ENCODE measurements at places on chromosomes 2 and 18.
A peak's percentile ranks its signal among the peaks of the same experiment; 100 is the strongest.

DNA sequence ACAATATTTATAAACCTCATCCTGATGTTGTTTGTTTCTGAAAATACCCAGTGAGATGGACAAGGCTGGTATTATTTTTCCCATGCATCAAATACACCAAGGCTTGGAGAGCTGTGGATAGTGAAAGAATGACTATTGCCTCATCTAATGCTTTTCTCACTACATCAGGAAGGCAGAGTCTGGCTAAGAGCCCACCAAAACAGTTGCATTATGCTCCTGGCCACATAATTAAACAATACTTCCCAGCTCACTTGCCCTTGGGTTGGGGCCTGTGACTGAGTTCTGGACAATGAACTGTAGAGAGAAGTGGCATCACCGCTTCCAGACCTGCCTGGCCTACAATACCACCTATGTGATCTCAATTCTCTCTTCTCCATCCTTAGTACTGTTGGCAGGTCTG, 46.4 kb upstream of the REEP1 start:
- DNase-seq = peak; percentile 15

GRCh38 chr18:6722690-6723089, 6.8 kb upstream of the ARHGAP28 start:
- no peak for DNase-seq

- no peak for DNase-seq
Observed at GRCh38 chr2:36516136-36516870, 81.7 kb downstream of the FEZ2 start.

DNA sequence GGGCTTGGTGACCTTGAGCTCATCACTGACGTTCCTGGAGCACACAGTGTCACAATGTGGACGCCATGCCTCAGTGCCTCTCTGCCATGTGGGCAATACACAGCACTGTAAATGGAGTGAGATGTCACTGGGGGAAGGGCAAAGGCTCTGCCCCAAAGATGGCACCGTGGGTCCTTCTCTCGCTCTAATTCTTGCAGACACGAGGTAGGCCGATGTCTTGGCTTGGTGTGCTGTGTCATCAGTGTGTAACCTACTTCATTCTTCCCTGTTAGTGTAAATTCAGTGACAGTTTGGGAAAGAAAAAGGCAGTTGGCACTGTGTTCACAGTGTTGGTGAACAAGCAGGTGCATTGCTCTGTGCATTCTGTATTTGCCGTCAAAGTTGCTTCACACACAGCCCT, 309.3 kb upstream of the MYT1L start:
- DNase-seq = no peak

DNA sequence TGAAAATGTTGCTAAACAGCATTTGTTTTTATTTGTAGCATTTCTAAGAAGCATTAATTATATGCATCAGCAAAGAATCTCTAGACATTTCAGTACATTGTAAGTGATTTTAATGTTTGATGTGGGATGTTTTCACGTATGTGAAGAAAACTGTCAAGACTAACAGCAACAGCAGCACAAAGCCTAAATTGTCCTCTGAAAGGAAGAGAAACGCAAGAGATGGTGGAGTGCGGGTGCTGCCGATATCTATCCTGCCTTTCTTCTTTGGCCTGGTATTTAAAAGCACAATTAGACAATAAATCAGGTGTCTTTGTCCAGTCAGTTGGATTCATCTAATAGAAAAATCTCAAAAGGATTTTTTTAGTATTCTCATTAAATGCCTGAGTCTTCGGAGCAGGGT, 3.1 kb downstream of the TWIST2 start:
- no peak for DNase-seq

- no peak for DNase-seq
Observed at GRCh38 chr2:25700221-25700660, 26.9 kb upstream of the DTNB start.

GRCh38 chr2:126826491-126826890, 72.2 kb upstream of the TEX51 start:
- DNase-seq = no peak

DNA sequence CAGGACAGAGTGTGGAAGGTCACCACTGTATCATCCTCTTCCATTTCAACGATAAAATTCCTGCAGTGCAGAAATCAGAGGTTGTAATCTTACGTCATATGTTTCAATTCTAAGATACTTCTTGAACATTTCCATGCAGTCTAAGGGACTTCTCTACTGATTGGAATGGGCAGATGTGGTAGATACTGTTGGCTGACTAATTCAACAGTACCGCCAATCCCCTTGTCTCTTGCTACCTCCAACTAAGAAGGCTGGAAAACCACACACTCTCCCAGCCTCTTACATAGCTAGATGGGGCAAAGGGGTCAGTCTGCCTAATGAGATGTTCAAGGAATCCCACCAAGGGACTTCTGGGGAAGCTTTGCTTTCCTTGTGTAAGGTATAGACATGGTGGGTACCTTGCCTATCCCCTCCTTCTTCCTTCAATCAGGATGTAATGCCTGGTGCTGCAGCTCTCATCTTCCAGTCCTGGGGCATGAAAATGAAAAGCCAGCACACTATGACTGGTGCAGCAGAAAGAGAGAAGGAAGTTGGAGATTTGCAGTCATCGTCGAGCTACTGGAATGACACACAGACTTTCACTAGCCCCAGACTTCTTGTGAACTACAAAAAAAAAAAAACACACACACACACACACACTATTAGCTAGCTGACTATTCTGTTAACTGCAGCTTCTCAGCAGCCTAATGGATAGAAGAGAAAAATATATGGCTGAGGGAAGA, 84.1 kb downstream of the ALPK2 start:
- no peak for DNase-seq

DNA sequence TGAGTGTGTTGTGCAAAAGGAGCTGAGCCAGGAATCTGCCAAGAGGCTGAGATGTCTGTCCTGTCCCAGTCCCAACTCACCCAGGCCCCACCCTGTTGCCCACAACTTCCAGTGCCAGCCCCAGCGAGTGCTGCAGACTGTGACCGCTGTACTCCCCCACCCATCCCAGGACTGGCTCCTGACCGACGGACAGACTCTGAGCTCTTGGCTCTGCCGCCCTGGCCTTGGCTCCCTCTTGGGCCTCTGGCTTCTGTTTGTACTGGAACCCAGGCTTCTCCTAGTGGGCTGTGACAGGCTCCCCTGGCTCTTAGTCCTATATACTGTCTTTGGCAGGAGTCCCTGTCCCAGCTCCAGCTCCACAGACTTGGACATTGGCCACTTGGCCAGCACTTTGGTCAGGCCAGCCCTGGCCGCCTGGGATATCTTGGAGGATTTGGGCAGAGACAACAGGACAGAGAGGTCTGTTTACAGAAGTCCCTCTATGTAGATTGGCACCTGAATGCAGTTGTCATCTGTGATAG, 41.1 kb downstream of the ACOXL start:
- DNase-seq = no peak

GRCh38 chr2:113201496-113202304, 27.9 kb downstream of the PSD4 start:
- DNase-seq = no peak

GRCh38 chr18:10057894-10058791, 144.3 kb downstream of the VAPA start:
- no peak for DNase-seq

DNA sequence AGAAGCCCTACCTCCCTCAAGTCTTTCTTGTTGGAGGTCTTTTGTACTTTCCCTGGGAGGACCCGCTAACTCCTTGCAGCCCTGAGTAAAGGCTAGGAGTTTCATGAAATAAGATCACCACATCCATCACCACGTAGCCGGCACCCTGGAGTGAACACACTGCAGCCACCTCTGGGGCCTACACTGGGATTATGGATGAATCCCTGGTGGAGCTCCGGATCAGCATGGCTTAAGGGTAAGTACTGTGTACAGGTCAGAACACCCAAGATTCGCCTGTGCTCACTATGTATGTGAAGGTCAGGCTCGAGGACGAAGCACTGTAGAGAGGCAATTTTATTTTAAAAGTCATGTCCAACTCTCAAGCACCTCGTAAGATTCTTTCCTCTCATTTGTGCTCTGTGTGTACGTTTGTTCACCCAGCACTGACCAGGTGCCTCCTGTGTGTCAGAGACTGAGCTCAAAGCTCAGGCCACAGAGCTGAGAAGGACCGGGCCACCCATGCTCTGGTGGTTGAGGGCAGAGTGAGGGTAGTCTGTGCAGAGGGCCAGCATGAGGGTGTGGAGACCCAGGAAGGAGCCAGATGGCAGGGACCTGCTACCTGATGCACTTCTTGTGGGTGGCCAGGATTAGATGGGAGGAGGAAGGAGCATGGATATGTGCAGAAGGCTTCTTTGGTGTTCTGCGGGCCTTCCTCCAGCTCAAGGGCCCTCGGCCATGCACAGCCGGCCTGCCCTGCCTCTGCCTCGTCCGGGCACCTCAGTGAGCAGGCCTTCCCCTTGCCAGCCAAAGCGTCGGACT, 66.7 kb upstream of the TFCP2L1 start:
- DNase-seq = no peak

DNA sequence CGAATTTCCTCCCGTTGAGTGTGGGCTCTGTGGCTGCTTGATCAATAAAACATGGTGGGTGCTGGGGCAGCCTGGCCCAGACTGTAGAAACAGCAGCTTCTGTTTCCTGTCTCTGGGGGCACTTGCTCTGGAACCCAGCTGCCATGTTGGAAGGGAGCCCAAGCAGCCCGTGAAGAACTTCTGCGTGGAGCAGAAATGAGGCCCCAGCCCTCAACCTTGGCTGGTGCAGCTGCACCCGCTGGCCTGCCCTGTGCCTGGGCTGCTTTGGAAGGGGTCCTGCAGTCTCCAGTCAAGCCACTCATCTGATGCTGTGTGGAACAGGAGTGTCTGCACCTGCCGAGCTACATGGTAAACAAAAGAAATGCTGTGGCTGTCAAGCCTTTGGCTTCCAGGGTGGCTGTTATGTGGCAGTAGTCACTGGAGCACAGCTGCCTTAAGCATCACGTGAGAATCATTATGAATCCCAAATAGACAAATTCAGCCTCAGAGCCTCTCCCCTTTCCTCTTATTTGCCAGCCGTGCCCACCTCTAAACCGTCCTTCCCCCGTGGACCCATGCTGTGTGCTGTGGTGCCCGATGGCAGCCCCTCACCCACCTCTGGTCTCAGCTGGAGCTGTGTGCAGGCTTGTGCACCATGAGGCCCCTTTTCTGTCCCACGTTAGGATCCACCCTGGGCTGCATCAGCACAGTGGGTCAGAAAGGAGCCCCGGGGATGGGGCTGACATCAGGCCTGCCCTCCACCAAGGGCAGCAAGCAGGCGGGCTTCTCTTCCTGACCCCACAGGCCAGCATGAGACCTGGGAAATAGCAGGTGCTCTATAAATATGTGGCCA, 134.0 kb upstream of the HDAC4 start:
- no peak for DNase-seq

DNA sequence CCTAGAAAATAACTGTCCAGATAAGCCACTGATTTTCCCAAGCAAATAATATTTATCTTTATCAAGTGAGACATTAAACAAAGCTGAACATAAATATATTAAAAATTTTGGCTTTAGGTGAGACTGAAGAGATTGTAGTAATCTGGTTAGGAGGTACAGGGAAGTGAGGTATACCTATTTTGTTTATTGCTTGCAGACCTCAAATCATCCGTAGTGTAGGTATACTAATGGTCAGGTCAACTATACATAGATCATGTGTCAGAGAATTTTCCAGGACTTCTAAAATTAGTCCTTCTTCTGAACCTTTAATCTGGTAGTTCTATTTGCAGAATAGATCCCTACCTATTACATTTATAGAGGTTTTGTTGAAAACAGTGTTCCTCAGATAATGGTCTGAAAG, 41.5 kb downstream of the SP140 start:
- DNase-seq = no peak

DNA sequence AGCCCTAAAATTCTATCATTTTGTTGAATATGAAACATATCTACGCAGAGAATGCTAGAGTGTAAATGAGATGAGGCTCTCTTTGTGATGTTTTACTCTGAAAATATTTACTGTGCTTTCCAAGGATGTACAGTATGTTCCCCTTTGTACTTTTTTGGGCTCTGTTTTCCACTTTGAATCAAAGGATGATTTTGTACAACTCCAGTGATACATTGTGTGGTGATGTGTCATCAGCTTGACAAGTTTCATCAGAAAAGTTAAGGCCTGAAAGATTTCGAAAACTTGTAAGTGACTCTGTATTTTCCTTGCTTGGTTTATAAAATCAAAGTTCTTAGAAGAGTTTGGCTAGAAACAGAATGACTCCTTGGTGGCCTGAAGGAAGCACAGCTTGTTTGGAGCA, 206.3 kb downstream of the LTBP1 start:
- no peak for DNase-seq

DNA sequence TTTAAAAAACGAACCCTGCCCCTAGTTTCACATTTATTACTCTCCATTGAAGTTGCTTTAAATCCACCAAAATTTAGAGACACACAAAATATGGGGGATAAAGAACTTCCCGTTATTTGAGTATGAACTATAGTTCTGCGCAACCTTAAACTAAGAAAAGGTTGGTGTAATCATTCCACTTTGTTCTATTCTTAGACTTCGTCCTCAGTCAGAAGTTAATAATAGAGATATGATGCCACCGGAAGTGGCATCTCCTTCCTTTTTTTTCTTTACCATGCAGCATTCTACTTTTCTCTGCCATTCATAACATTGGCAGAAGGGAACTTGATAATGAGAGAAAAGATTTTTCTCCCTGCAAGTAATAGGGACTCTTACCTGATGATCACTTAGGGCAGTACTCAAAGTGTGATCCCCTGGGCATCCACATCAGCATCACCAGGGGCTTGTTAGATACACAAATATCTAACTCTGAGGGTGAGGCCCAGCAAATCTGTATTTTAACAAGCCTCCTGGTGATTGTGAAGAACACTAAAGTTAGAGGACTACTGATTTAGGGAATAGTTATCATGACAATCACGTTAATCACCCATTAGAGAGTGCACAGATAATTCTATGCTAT, 147.7 kb upstream of the DTNA start:
- DNase-seq = no peak

GRCh38 chr2:179455172-179455524, 190.5 kb upstream of the SESTD1 start:
- DNase-seq = no peak

DNA sequence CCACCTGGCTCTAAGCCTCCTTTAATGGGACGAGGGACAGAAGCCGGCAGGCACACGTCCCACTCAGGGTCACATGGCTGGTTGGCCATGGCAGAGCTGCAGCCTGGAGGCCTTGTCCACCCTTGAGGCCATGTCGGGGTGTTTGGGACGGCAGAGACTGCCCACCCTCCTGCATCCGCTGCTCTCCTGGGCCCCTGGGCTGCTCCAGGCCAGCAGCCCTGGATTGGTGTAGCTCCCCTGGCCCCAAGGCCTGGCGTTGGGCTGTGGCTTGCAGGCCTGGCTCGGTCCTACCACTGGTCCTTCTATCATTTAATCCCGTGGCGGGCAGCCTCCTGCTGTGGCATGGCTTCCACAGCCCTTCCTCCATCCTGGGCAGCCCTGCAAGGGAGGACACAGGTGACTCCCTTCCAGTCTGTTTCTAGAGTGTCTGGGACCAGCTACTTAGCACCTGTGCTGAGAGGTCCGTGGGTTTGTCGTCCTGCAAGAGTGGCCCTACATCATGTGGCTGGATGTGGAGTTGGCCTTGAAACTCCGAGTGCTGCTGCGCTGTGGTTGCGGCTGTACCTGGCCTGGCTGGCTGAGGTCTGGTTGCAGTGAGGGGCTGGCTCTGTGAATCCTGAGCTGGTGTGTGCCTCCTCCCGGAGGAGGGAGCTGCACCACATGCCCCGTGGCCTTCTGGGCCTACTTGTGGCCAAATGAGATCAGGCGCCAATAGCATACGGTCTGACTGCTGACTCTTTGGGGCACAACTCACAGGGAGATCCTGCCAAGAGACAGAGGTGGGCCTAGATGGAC, 67.3 kb downstream of the SH3RF3 start:
- DNase-seq = no peak

GRCh38 chr18:2918761-2919550, 72.2 kb downstream of the EMILIN2 start:
- no peak for DNase-seq
